ENCODE measurements at places on chromosomes 6 and 20. TPM values are rescaled to one million over a fixed set of nuclear protein-coding genes. Genes with fewer than 3 reads are reported as not detected.

ZFP57 gene
- total RNA-seq = 3.2 TPM

AVP gene
- total RNA-seq = not detected

PRND gene
- not detected for total RNA-seq

ECT2L gene
- not detected for total RNA-seq

BMP5 gene
- not detected for total RNA-seq

PPP1R3G gene
- total RNA-seq = 3.7 TPM

ZSCAN26 gene
- 45.0 TPM for total RNA-seq

C6orf15 gene
- not detected for total RNA-seq

ISM1 gene
- 25.1 TPM for total RNA-seq

MAP7 gene
- total RNA-seq = 6.9 TPM

HLA-DOB gene
- total RNA-seq = 0.54 TPM

SPATS1 gene
- total RNA-seq = not detected

PHACTR1 gene
- 69.1 TPM for total RNA-seq

SNAP25 gene
- total RNA-seq = 4.7 TPM

SCUBE3 gene
- 101 TPM for total RNA-seq

TAGAP gene
- total RNA-seq = 6.2 TPM

DNA sequence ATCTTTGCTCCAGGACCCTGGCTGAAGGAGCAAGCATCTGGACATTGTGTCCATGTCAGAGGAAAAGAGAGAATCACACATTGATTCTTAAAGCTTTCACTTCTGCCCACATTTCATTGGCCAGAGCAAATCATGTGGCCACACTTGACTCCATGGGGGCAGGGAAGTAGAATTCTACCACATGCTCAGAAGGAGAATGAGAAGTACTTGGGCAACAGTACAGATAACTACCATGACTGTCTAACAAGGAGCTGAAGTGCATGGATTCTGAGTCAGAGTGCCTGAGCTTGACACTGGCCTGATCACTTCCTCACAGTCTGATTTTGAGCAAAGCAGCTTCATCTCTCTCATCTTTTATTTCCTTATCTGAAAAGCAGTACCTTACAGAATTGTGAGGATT lies 38.6 kb downstream of the GHRH start:
- peaks cover 20% of the 10 kb centered on the region for H3K4me1 ChIP-seq
- no peaks in the 10 kb centered on the region for H3K27me3 ChIP-seq
- H3K27ac ChIP-seq = no peak overlapping the region
- peaks cover 9% of the 10 kb centered on the region for H3K36me3 ChIP-seq

- DNase-seq = no peak
- H3K27me3 ChIP-seq = no peaks in the 10 kb centered on the region
- no peak overlapping the region for H3K27ac ChIP-seq
- no peaks in the 10 kb centered on the region for H3K36me3 ChIP-seq
- H3K4me3 ChIP-seq = no peak overlapping the region
- H3K4me1 ChIP-seq = no peaks in the 10 kb centered on the region
Observed at GRCh38 chr6:71012866-71013469, 56.1 kb upstream of the B3GAT2 start.

DNA sequence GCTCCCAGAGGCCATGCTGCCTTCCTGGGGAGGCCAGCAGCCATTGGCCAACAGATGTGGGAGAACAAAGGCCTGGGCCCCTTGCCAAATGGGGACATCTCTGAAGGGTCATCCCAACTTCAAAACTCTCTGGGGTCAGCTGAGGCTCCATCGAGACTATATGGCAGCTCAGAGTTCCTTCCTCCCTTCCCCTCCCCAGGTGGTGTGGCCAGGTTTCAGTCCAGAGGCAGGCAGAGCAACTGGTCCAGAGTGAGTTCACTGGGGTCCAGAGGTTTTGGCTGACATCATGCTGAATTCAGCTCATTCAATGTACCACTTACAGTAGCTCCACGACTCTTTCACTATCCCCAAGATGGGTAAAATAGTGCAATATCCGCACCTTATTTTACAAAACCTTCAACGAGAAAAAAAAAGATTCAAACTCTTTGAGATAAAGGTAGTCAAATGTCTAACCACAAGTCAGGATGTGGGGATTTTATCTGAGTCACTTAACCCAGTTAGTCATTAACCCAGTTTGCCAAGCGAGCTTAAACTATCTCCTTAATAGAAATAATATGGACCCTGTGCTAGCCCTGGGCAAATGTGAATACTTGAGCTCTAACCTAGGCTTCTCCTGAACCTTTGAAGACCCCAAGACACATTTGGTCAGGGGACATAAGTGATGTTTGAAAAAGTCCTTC lies 108.4 kb upstream of the PLEKHG1 start:
- no peak for DNase-seq
- no peaks in the 10 kb centered on the region for H3K36me3 ChIP-seq
- no peak overlapping the region for H3K27ac ChIP-seq
- H3K4me3 ChIP-seq = no peak overlapping the region

- DNase-seq = no peak
- H3K4me3 ChIP-seq = no peak overlapping the region
- no peaks in the 10 kb centered on the region for H3K36me3 ChIP-seq
Observed at GRCh38 chr6:147142684-147143245, 61.5 kb upstream of the STXBP5 start.

GRCh38 chr6:53048431-53049195 lies 16.6 kb upstream of the FBXO9 start:
- H3K27ac ChIP-seq = no peak overlapping the region
- peaks cover 4% of the 10 kb centered on the region for H3K4me1 ChIP-seq
- peak overlapping the region; percentile 40 for H3K4me3 ChIP-seq
- no peaks in the 10 kb centered on the region for H3K36me3 ChIP-seq
- H3K27me3 ChIP-seq = no peaks in the 10 kb centered on the region
- no peak for DNase-seq

DNA sequence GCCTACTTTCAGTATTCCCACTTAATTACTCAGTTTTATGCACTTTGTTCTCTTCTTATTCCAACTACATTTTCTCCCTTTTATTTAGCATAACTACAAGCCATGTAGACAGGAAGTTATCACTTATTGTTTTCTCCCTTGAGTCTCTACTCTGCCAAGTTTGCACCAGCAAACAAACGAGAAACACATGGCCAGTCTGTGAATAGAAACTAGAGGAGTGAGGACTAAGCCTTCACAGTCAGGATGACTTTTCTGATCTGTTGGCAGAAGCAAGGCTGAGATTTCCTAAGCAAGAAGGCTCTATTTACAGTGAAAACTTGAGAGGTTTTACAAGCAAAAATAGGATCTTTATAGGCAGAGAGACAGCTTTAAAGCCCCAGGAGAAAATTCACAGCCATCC lies 69.8 kb upstream of the TINAG start:
- H3K4me3 ChIP-seq = no peak overlapping the region
- no peaks in the 10 kb centered on the region for H3K36me3 ChIP-seq
- no peak for DNase-seq
- peaks cover 9% of the 10 kb centered on the region for H3K4me1 ChIP-seq
- H3K27ac ChIP-seq = no peak overlapping the region

DNA sequence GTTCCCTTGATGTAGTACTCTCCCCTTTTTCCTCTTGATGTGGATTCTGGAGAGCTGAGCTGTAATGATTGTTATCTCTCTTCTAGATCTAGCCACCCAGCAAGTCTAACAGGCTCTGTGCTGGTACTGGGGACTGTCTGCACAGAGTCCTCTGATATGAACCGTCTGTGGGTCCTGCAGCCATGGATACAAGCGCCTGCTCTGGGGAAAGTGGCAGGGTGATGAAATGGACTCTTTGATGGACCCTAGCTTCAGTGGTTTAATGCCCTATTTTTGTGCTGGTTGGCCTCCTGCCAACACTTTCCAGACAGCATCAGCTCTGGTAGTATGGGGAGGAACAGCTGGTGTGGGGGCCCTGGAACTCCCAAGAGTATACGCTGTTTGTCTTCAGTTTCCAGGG lies 216.3 kb downstream of the ADGRG6 start:
- H3K4me1 ChIP-seq = no peaks in the 10 kb centered on the region
- H3K27ac ChIP-seq = no peak overlapping the region
- no peaks in the 10 kb centered on the region for H3K36me3 ChIP-seq
- no peaks in the 10 kb centered on the region for H3K27me3 ChIP-seq
- no peak overlapping the region for H3K4me3 ChIP-seq

- no peaks in the 10 kb centered on the region for H3K36me3 ChIP-seq
- DNase-seq = no peak
- no peak overlapping the region for H3K27ac ChIP-seq
- no peaks in the 10 kb centered on the region for H3K4me1 ChIP-seq
Observed at GRCh38 chr6:134410541-134410940, 92.6 kb upstream of the SGK1 start.

- no peaks in the 10 kb centered on the region for H3K4me1 ChIP-seq
- H3K27me3 ChIP-seq = no peaks in the 10 kb centered on the region
- DNase-seq = no peak
- H3K4me3 ChIP-seq = no peak overlapping the region
- H3K27ac ChIP-seq = no peak overlapping the region
- H3K36me3 ChIP-seq = no peaks in the 10 kb centered on the region
Observed at GRCh38 chr6:18076231-18076630, 46.2 kb downstream of the NHLRC1 start.

- H3K27me3 ChIP-seq = no peaks in the 10 kb centered on the region
- no peak for DNase-seq
- no peaks in the 10 kb centered on the region for H3K4me1 ChIP-seq
- no peak overlapping the region for H3K27ac ChIP-seq
- H3K4me3 ChIP-seq = no peak overlapping the region
- no peaks in the 10 kb centered on the region for H3K36me3 ChIP-seq
Observed at GRCh38 chr6:52328729-52329128, 33.2 kb upstream of the PAQR8 start.

GRCh38 chr20:58636983-58637421 lies 14.1 kb upstream of the STX16 start:
- H3K4me1 ChIP-seq = no peaks in the 10 kb centered on the region
- no peak overlapping the region for H3K4me3 ChIP-seq
- no peak for DNase-seq
- no peaks in the 10 kb centered on the region for H3K27me3 ChIP-seq

DNA sequence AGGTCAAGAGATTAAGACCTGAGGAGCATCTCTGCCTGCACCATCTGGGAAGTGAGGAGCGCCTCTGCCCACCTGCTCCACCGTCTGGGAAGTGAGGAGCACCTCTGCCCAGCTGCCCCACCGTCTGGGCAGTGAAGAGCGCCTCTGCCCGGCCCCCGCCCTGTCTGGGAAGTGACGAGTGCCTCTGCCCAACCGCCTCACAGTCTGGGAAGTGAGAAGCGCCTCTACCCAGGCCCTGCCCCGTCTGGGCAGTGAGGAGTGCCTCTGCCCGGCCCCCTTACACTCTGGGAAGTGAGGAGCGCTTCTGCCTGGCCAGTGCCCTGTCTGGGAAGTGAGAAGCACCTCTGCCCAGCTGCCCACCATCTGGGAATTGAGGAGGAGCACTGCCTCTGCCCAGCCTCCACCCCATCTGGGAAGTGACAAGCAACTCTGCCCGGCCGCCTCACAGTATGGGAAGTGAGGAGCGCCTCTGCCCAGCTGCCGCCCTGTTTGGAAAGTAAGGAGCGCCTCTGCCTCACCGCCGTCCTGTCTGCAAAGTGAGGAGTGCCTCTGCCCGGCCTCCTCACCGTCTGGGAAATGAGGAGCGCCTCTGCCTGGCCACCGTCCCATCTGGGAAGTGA lies 270.4 kb upstream of the NRSN1 start:
- no peaks in the 10 kb centered on the region for H3K27me3 ChIP-seq
- H3K4me1 ChIP-seq = no peaks in the 10 kb centered on the region
- H3K36me3 ChIP-seq = no peaks in the 10 kb centered on the region

GRCh38 chr6:155261111-155261900 lies 2.5 kb upstream of the CLDN20 start:
- no peaks in the 10 kb centered on the region for H3K4me1 ChIP-seq
- no peak overlapping the region for H3K4me3 ChIP-seq
- no peak overlapping the region for H3K27ac ChIP-seq
- peaks cover 7% of the 10 kb centered on the region for H3K36me3 ChIP-seq
- H3K27me3 ChIP-seq = no peaks in the 10 kb centered on the region

DNA sequence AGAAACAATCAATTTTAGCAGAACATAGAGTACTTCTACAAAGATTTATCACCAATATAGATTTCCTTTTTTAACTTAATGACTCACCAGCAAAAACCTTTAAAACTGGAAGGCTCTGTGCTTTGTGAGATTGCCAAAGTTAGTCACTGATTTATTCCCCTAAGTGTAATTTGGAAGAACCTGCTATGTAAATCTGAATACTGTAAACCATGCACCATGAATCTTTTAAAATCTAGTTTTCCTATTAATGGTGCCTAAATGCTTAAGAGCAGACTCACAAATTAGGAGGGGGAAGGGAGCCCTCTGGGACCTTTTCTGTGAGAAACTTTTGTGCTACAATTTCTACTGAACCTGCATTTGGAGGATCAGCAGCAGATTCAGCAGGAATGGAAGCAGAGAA lies 57.8 kb upstream of the PNRC1 start:
- no peak for DNase-seq
- no peak overlapping the region for H3K4me3 ChIP-seq
- H3K4me1 ChIP-seq = peaks cover 28% of the 10 kb centered on the region
- H3K36me3 ChIP-seq = no peaks in the 10 kb centered on the region
- no peaks in the 10 kb centered on the region for H3K27me3 ChIP-seq

GRCh38 chr6:130282234-130282995 lies 59.7 kb upstream of the SAMD3 start:
- no peaks in the 10 kb centered on the region for H3K27me3 ChIP-seq
- H3K4me1 ChIP-seq = no peaks in the 10 kb centered on the region
- no peak overlapping the region for H3K27ac ChIP-seq
- H3K36me3 ChIP-seq = no peaks in the 10 kb centered on the region
- no peak overlapping the region for H3K4me3 ChIP-seq
- no peak for DNase-seq

DNA sequence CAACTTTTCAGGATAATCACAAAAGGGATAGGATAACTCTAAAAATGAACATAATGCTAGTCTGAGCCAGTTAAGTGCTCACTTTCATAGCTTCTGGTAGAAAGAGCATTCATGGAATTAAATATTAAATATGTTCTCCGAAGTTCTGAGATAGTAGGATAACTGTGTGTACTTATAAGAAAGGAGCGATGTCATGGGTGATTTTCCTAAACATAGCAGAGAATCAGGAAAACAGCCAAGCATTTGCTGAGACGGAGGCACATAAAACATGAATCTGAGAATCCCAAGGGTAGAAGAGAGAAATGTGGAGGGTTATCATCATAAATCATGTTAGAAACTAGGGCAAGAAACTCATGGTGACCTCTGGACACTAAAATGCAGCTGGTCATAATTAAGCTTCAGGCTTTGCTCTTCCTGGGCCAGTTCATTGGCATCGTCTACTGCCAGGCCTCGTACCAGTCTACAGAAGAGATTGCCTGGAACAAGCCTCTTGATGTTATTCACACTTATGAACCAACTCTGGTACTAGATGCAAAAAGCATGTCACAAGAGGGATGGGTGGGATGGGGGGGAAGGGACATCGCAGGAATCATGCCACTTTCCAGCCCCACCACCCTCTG lies 436.6 kb downstream of the PRKN start:
- H3K27me3 ChIP-seq = no peaks in the 10 kb centered on the region
- no peak overlapping the region for H3K27ac ChIP-seq
- no peaks in the 10 kb centered on the region for H3K36me3 ChIP-seq

DNA sequence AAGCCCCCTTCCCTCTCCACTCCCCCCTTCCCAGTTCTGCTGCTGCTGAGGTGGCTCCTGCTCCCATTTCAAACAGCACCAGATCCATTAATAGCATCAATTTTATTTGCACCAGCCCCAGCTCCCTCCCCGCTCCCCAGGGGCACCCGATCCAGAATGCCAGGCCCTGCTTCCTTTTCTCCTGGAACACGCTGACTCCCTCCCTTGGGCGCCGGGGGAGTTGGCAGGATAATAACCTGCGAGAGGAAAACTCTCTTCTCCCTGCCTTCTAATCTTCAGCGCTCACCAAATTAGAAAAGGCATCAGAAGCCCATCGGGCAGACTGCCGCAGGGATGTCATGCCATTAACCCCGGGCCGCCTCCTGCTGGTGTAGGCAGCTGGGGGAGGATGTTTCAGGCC lies 77.8 kb downstream of the NCR2 start:
- H3K27ac ChIP-seq = no peak overlapping the region
- H3K36me3 ChIP-seq = no peaks in the 10 kb centered on the region
- H3K4me3 ChIP-seq = no peak overlapping the region
- no peak for DNase-seq
- H3K4me1 ChIP-seq = no peaks in the 10 kb centered on the region
